ENCODE measurements at places on chromosomes 2 and 18.

- no peak for DNase-seq
These were observed 53.8 kb downstream of the PRKCE start for GRCh38 chr2:45705233-45705632.

DNA sequence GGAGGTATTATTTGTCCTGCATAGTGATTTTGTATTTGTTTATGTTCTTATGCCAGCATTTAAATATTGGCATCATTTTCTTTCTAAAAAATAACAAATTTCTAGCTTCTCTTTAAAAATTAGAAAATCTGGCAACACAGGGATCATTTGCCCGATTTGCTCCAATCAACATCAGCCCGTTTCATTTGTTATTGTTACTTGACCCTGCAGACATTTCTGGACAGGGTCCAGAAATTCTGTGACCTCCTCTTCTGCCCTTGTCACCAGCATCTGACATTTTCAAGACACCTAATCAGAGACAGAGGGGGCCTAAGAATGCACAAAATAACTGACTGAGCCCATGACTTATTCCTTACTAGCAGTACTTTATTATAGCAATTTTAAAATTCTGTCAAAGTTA is 253.3 kb downstream of the MREG start:
- DNase-seq: no peak

DNA sequence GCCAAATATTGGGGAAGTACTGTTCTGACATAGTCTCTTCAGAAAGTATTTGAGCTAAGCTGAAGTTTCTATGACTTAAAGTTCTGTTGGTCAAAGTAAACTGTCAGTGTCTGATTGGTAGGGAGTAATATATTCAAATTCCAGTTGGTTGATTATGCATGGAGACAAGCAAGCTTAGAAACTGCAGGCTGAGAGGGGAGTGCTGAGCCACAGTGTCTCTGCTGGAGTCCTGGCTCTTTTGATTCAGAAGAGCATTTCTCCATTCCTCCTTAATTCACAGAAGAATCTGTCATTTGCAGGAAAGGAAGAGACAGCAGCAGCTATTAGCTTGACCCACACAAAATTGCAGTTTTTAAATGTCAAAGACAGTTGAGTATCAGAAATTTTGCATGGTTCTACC is 201.4 kb upstream of the TMEM200C start:
- no peak for DNase-seq

DNA sequence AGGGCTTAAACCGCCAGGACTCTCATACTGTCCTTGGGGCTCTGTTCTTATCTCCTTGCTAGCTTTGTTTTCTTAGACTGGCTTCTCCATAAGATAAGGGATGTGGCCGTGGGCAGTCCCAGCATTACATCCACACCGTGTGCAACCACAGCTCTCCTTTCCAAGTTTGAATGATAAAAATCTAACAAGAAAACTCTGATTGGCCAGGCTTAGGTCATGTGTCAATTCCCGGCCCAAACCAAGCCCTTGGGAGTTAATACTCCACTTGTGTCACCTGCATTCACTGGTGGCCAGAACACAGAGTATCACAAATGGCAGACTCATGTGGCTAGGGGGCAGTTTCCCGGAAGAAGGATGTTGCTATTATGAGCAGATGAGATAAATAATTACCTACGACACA is 43.2 kb upstream of the KDM3A start:
- DNase-seq: no peak

- no peak for DNase-seq
These were observed 955.8 kb downstream of the TDRD15 start for GRCh38 chr2:22079583-22079982.

DNA sequence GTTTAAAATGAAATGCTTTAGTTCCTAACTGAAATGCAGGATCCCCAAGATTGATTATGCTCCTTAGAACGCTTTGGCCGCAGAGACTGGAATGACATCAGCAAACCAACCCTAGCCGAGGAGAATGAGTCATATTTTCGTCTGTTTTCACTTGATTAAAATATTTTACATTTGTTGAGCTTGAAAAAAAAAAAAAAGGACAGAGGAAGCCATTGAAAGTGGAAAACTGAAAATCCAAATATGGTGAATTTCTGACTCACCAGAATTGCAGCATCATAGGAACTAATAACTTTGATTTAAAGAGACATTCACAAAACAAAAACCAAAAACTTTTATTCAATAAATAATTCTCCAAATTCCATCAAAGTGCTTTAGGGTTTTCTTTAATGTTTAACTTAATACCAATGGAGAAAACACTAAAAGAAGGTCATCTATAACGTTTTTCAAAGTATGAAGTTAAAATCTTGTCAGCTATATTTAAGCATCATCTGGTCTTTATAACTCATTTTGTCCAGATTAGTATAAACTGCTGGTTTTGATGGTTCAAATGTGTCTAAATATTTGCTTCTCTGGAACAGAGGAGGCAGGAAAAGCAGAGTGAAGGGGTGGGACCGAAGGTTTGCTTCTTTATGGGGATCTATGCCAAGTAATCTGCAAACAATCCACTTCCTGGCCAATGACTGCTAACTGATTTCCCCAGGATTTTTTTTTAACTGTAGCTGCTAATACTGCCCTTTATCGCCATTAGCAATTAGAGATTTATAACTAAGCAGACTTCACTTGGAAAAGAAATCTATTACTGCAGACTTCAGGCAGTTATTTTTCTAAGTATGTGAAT is 30.9 kb upstream of the COL5A2 start:
- no peak for DNase-seq

DNA sequence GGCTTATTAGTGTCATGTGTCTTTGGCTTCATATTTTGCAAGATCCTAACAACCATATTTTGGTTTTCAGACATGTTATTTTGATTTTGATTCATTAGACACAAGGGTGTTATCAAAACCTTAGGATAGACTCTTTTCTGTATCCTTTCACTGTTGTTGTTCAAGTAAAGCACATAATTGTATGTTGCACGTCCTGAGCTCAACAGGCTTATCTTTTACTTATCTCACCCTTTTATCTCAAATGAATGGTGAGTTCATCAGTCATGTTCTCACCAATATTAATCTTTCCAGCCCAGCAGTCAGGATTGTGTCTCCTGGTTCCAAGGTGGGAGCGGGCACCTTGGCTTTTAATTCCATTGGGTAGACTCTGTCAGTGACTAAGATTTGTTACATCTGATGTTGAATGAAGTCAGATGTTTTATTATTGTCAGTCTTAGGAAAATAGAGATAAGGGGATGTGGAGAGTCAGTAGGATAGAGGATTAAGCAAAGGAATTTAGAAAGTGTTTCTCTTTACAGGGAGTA is 11.9 kb downstream of the GPN1 start:
- no peak for DNase-seq

GRCh38 chr2:151852260-151853069 is 24.2 kb upstream of the ARL5A start:
- no peak for DNase-seq

DNA sequence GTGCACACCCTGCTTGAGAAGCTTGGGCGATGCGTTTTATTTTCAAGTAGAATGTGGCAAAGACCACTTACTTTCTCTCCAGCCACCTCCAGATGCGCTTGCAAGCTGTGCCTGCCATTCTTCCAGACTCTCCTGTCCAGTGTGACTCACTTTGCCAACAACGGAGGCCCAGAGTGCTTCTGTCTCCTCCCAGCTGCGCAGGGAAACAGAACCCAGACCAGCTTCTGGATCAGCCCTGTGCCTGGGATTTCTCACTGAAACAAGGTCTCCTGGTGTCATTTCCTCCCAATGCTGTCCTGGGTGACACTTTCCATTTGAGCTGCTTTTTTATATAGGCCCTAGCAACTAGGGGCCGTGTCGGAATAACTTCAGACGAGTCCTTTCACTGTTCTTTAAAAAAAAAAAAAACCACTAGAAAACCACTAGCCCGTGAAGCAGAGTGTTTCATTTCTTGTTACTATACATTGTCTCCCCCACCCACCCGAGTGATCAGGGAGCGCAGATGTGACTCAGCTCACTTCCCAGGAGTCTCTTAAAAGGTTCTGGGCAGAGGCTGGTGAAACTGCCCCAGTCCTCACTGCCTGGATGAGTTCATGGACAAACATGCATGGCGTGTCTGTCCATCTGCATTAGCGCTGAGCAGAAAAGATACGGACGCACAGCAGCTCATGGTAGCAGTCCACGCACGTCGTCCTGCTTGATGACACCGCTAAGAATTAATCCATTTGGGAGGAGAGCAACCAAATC is 25.3 kb upstream of the RPL31 start:
- no peak for DNase-seq

GRCh38 chr2:153787612-153788011 is 84.1 kb upstream of the GALNT13 start:
- DNase-seq: no peak

- DNase-seq: no peak
These were observed 3.3 kb downstream of the ITGA6 start for GRCh38 chr2:172430678-172431077.

DNA sequence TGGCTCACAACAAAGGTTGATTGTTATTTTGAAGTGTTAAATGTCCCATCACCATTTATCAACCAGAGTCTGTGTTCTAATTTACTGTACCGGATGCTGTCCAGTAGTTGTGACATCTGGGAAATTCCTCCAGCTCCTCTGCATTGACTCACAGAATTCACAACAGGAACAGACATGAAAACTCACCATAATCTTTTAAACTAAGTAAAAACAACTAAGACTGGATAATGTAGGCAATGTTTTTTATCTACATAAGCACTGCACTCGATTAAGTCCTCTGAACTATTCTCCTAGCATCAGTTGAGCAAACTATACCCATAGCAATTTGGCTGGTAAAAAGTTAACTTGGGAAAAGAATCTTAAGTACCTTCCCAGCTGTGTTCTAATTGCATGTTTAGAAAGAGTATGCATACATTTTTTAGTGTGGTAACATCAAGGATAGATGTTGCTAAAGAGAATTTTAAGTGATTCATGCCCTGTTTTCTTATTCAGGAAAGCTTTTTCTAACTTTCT is 42.9 kb upstream of the MYO1B start:
- no peak for DNase-seq

- no peak for DNase-seq
These were observed 38.0 kb downstream of the KIF5C start for GRCh38 chr2:148913061-148913460.

GRCh38 chr2:88471083-88471942 is 18.8 kb upstream of the FOXI3 start:
- no peak for DNase-seq

DNA sequence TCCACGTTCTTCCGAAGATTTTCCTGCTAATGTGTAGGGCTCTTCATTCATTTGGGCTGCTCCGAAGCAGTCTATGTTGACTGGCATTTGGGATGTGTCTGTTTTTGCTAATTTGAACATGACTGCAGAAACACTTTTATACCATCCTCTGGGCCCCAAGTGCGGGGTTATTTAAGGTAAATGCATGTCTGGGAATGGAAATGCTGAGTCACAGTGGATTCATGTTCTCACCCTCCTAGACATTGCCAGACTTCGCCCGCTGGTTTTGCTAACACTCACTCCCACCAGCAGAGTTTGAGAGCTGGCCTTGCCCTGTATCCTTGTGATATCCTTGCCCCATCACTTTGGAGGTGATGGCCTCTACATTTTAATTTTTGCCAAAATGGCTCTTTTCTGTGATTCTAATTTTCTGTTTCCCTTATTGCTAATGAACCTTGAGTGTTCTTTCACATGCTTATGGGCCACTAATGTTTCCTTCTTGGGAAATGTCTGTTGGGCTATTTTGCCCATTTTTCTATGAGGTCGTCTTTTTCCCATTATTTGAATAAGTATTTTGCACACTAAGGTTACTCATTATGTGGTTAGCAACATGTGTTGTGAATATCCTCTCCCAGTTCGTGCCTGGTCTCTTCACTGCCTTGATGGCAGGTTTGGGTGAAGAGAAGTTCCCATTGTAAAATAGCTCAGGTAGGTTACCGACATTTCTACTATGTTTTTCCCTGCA is 204.1 kb downstream of the GLI2 start:
- DNase-seq: no peak

DNA sequence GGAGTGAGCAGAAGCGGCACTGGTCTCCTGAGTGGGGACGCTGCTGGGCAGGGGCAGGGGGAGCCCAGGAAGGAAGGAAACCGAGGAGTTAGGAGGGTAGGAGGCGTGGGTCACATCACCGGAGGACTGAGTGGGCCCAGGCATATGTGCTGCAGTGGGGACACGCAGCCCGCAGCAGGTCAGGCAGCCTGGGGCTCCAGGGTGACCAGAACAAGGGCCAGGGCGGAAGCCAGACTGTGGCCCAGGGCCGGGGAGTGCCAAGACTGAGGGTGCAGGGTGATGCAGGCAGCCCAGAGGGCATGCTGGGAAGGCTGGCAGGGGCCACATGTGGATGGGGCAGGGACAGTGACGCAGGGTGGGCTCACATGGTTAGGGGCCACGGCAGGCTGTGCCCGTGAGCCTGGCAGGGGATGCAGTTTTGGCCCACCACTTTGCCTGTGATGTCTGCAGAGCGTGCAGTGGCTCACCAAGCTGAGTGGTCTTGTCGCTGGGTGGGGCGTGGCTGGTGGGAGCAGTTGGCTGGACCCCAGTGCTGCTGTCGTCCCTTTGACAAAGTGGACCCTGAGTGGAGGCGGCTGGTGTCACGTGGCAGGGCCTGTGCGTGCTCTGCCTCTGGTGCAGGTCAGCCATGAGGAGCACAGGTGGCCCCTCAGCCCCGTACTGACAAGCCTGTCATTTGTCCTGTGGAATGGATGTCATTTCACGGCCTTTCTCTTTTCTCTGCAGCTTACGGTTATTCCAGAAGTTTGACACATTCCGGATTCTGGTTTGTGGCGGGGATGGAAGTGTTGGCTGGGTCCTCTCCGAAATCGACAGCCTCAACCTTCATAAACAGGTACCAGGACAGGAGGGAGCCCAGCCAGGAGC is 87.1 kb downstream of the DGKD start:
- no peak for DNase-seq

- no peak for DNase-seq
These were observed at the start of gene KIF3C for GRCh38 chr2:25982273-25982967. Gene KIF3C, minus strand, starts transcription at chr2:25982497. Its CDS starts 580 bp downstream, at chr2:25981917.

- no peak for DNase-seq
These were observed 1.1 kb upstream of the GPR55 start for GRCh38 chr2:230925879-230926765.

DNA sequence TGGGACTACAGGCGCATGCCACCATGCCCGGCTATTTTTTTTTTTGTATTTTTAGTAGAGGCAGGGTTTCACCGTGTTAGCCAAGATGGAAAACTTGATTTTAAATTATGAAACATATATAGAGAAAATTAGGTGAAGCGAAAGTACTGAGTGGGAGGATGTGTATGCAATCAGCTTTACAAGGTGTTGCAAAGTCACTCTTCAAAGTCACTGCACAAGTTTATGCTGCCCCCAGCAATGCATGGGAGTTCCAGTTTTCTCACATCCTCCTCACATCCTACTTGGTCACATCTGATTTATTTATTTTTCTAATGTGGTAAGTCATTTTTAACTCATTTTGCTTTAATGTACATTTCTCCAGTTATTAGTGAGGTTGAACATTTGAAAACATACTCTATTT is 49.2 kb upstream of the CHN1 start:
- no peak for DNase-seq

DNA sequence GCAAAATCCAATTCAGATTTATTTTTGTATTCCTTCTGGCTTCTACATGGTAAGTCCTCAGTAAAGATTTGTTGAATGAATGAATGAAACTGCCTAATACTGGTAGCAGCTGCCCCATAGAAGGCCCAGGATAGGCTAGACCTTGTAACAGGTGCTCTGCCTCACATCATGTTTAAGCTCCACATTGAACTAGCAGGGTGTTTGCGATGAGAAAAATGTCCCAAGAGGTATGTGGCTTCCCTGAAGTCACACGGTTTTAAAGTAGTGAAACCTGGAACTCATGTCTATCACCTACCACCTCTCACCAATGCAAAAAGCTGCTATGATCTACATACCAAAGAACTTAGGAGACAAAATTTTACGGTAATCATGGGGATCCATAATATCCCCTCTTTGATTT is 765 bp upstream of the LHCGR start:
- no peak for DNase-seq
